ENCODE measurements at places on chromosomes 12 and 14.

DNA sequence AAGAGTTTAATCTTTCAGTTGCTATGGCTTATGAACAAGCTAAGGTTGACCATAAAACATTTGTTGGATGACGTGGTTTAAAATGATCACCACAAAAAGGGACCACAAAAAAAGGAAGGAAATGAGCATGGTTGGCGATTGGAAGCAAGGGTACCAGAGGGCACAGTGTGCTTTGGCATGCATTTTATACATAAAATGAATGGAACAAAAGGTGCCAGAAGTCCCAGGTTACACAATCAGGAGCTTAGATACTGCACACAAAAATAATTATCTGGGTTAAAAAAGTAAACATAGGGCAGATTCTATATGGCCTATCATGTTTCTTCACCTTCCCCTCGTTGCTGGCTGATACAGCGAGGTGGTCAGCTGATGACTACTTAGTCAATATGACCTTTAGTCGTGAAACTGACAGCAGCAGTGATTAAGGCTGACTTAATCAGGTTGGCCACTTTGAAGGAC lies 50.7 kb downstream of the ZC3H14 start:
- peak; percentile 41 for DNase-seq

GRCh38 chr14:70283156-70283555 lies 76.3 kb downstream of the COX16 start:
- DNase-seq, result no peak

DNA sequence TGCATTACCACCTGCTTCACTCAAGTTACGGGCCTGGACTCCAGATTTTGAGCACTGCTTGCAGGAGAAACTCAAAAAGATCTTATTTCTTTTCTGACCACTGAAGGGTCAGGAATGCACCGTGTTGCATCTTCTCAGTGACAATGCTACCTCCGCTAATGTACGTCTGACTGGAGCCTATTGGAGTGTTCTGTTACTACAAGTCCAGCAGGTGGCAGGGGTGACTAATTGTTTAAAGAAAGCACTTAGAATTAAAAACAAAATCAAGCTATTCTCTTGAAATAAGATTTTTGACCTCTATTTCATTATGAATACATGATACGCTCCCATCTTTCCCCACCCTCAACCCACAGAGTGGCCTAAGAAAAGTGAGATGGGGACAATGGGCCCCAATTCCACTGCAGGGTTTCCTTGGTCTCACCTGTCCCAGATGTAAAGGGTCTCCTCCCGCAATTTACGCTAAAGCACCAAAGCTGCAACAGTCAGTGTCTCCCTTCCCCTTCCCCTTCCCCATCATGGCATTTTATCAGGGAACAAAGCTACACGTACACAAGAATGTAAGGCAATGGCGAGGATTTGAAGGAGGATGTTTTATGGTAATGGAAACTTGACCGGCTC lies 2.2 kb downstream of the TBPL2 start:
- DNase-seq, result peak; percentile 62

GRCh38 chr12:46480316-46480715 lies 107.7 kb upstream of the SLC38A2 start:
- DNase-seq, result no peak

GRCh38 chr14:101721111-101721510 lies 40.4 kb upstream of the PPP2R5C start:
- no peak for DNase-seq
